ENCODE measurements at places on chromosomes 3 and 15. TPM values are rescaled to one million over a fixed set of nuclear protein-coding genes. Genes with fewer than 3 reads are reported as not detected.
A peak's percentile ranks its signal among the peaks of the same experiment; 100 is the strongest.

The SMCO1 gene
- polyA plus RNA-seq, result 0.09 TPM

The ZNF860 gene
- polyA plus RNA-seq, result 15.5 TPM

The CRABP1 gene
- 0.97 TPM for polyA plus RNA-seq

The ZBBX gene
- 7.8 TPM for polyA plus RNA-seq

The SCAANT1 gene
- polyA plus RNA-seq, result 1.4 TPM

The EPHA6 gene
- polyA plus RNA-seq, result 0.34 TPM

The ST3GAL6 gene
- polyA plus RNA-seq, result 16.3 TPM

The CHST13 gene
- polyA plus RNA-seq, result 0.37 TPM

DNA sequence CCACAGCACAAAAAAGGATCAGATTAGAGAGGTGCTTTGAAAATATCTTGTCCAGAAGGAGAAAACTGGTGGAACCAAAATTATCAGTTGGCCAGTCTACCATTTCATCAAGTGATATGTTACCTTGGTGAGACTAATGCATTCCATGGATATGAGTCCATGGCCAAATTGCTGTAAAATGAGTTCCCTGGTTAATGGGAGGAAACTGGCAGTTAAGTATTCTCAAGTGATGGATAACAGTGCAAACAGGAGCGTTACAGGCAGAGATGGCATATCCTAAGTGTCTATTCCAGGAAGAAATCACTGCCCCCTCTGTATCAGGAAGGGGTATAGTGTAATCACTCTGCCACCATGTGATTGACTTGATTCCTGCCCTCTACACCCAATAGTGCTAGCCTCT is 34.0 kb downstream of the MYRIP start:
- DNase-seq, result no peak

GRCh38 chr3:122755491-122755890 is 38.1 kb downstream of the HSPBAP1 start:
- DNase-seq, result no peak

- no peak for DNase-seq
Observed at GRCh38 chr3:177746337-177746933, 549.2 kb upstream of the TBL1XR1 start.

GRCh38 chr15:77800305-77800704 is 167.6 kb upstream of the LINGO1 start:
- DNase-seq, result no peak

- DNase-seq, result no peak
Observed at GRCh38 chr3:129144786-129145185, 16.1 kb downstream of the ISY1 start.

GRCh38 chr15:67781907-67782690 is 43.2 kb upstream of the SKOR1 start:
- DNase-seq, result no peak

DNA sequence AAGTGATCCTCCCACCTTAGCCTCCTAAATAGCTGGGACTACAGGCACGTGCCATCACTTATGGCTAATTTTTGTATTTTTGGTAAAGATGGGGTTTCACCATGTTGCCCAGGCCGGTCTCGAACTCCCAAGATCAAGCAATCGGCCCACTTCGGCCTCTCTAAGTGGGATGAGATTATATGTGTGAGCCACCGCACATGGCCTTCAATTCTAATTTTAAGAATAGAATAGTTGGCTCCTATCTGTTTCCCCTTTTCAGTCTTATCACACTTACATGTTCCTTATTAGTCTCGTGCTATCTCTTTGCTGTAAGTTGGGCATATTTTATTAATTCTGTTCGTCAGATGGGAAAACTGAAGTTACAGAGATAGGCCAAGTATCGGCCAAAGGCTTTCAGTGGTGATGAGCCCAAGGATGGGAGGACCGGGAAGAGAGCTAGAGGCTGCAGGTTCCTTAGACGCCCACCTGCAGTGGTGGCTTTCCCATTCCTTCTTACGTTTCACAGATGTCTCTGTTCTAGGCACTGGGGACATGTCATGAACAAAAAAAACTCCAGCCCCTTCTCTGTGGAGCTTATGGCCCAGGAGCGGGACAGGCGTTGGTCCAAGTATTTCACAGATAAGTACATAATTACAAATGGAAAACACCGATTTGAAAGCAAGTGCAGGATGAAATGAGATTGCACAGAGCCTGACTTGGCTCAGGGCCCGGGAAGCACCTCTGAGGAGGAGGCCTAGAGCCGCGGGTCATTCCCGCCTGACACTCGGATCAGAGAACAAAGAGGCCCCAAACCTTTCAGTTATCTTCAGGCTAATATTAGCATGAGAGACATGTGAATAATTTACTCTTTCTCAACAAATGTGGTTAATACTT is 91.1 kb upstream of the KLF13 start:
- no peak for DNase-seq

DNA sequence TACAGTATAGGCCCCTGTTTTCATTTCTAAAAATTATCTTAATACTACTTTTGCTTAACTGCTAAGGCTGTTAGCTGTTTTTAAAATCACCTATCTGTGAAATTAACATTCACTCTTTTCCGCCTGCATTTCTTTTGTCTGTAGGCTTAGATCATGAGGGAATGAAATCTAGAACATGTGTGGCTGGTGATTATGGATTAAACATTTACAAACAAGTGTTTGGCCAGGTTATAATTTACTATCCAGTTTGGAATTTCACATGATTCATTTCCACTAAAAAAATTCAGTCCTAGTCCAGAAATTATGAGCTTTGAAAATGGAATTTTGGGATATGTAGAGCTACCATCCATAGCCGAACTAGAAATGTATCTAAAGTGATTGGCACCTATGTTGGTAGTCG is 39.1 kb downstream of the GOLM2 start:
- no peak for DNase-seq

GRCh38 chr15:76151599-76151974 is 91.8 kb downstream of the TMEM266 start:
- no peak for DNase-seq

DNA sequence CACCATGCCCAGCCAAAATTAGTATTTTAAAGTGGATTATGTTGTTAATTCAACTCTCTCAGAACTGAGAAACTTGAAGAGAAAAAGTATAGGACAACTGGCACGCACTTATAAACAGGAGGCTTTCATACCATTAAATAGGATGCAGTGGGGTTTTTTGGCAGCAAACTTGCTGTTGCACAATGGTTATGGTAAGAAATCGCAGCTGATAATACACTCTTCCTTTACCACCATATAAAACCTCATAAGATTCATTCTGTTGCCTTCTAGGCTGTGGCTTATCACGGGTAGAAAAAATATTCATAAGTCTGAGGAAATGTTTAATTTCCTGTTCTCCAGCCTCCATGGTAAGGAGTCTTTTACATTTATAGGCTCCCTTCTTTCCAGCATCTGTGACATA is 95.3 kb downstream of the TMCO5A start:
- peak; percentile 42 for DNase-seq

DNA sequence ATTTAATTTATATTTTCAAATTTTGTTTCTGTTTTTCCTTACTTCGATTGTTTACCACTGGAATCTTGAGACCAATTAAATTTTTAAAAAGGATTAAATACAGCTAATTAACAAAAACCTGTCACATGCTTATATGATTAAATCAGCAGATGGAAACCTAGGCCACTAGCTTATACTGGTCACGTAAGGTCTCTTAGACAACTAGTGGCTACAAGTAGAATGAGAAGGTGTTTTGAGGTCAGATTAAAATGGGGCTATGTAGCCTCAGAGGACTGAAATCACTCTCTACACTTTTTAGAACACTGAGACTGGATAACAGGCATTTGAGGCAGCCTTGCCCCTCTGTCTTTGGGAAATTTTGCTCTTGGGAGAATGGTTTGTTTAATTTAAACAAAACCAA is 246.5 kb upstream of the ONECUT1 start:
- no peak for DNase-seq

- peak; percentile 64 for DNase-seq
Observed at GRCh38 chr3:185152410-185153170, at the start of gene C3orf70. TSS of gene C3orf70 (minus strand) at chr3:185153060. CDS start at chr3:185152823, 237 bp downstream.

GRCh38 chr3:42025370-42026138 is 63.7 kb upstream of the ULK4 start:
- peak; percentile 95 for DNase-seq

GRCh38 chr15:90716317-90716975 is 700 bp upstream of the BLM start:
- no peak for DNase-seq

DNA sequence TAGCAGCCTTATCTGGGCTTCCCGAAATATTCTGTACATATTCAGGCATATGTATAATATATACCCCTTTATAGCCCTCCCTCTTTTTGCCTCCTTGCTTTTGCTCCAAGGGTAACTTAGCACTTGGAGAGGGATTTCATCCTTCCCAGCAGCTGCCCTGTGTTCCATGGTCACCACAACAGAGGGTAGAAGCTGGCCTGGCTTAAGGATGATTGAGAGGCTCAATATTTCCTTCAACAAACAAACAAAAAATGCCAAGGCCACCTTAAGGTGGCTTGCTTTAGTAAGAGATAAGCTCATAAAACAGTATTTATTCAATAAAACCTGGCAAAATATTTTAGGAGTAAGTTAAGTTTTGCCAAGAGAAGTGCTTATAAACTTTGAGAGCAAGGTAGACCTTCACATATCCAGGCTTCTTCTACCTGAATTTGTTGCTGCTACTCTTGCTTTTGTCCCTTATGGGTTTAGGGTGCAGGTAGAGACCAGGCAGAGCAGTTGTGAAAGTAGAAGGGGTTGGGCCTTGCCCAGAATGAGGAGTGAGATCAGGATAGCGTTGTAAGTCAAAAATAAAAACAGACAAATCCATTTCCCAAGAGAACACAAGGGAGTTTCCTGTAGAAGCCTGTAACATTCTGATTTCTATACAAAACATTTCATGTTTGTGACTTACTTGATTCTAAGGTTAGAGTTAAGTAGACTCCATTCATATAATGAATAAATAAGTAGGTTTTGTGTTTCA is 52.7 kb upstream of the ATOSA start:
- DNase-seq, result no peak

- DNase-seq, result no peak
Observed at GRCh38 chr3:129621626-129622225, 15.2 kb upstream of the PLXND1 start.

- DNase-seq, result no peak
Observed at GRCh38 chr3:128992926-128993460, 883 bp downstream of the CFAP92 start.

DNA sequence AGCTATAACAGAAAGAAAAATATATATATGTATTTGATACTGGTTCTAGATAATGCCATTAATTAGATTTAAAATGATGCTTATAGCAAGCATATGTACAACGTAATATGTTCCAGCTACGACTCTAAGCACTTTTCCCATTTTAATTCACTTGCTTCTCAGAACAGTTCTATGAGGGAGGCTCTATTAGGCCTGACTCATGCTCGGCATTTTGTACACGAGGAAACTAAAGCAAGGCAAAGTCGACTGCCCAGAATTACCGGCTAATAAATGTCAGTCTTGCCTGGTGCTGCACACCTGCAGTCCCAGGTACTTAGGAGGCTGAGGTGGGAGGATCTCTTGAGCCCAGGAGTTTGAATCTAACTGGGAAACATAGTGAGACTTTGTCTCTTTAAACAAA is 106.0 kb downstream of the PTPRG start:
- DNase-seq, result no peak

DNA sequence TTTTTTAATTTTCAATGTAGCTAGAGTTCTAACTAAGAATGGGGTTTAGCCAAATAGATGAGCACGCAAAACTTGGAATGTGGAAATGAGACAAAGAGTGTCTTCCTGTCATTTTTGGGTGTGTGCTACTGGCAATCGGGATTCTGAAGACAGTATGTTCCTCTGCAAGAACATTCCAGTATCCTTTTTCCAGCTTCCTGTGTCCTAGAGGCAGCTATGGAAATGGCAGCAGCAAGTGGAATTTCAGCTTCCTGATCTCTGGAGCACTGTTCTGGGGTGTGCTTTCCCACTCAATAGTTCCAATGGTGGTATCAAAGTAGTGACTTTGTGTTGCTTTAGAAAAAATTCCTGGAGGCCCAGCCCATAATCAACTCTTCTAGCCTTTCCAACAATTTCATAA is 642.9 kb upstream of the KCNMB2 start:
- DNase-seq, result no peak

- peak; percentile 87 for DNase-seq
Observed at GRCh38 chr3:154060238-154061000, 60.8 kb upstream of the ARHGEF26 start.

DNA sequence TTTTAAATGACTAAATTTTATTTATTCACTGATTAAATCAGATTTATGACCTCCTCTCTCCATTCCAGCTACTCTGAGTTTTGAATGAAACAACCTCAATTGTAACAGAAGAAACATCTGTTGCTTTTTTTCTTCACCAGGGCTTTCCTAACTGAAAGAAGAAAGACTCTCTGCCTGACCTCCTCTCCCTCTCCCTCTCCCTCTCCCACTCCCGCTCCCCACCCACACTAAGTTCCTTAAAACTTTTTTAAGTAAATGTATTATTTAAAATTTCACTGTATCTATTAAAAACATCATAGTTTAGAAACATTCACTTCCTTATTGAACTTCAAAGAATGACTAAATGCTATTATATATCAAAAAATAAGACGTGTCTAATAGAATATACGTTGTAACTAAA is 122.0 kb downstream of the TFDP2 start:
- DNase-seq, result peak; percentile 2

- no peak for DNase-seq
Observed at GRCh38 chr3:124873226-124873625, 13.9 kb downstream of the ITGB5 start.

DNA sequence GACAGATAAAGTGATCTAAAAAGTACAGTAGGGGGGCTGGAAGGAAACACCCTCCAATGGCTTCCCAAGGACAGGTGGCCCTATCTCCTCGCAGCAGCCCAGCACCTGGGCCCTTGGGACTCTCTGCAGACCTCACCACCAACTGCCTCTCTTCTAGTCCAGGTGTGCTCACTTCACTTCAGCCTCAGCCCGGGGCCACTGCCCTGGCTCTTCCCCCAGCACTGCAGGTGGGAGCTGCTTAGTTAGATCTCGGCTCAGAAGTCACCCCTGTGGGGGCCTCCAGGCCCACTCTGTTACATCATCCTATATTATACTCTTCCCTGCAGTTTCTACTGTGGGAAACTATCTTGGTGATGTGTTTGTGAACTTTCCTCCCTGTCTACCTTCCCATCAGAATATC is 2.0 kb downstream of the KLF15 start:
- DNase-seq, result no peak

- no peak for DNase-seq
Observed at GRCh38 chr3:145698250-145698649, 462.7 kb downstream of the PLOD2 start.

DNA sequence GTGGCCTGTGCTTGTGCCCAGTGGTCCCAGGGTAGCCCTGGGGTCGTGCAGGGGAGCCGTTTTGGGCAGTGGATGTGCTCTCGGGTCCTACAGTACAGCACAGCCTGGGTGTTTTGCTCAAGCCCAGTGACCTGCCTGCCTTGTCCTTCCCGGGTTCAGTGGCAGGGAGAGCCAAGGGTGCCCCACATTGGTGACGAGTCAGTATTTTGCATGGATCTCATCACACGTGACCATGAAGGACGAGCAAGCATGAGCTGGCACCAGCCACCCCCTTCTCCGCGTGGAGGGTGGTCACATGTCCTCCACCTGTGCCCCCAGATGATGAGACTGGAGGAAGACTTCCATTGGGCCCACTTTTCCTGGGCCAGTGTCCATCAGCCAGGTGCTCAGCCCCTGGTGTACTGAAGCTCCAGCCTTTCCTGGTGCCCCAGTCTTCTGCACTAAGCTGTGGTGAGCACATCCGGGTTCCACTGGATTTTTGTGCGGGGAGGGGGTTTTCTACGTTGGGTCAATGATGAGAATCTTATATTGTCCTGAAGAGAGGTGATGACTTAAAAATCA is 197.5 kb downstream of the UBE3A start:
- DNase-seq, result no peak

- no peak for DNase-seq
Observed at GRCh38 chr3:144296808-144297207, 325.2 kb downstream of the DIPK2A start.

- no peak for DNase-seq
Observed at GRCh38 chr3:130968221-130968620, 58.4 kb downstream of the ASTE1 start.
